CD4-positive, alpha-beta memory T cell (primary cell): ENCODE measurements at places on chromosomes 16 and 17.

DNA sequence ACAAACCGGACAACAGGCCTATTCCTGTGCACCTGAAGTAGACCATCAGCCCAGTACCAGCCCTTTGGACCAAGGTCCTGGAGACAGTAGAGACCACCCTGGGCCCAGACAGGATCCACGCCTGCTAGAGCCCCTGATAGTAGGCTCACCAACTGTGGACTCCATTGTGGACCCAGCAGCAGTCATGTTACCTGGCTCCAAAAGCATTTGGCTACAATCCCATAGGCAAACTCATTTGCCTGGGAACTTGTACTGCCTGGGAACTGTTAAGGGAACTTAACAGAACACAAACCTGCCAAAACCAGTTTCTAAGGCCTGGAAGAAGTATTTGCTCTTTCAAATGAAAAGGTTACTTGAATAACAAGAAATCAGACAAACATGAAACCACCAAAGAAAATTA lies 10.0 kb upstream of the ACSM1 start:
- no peaks in the 10 kb centered on the region for H3K36me3 ChIP-seq
- H3K27ac ChIP-seq, result no peak overlapping the region
- H3K4me1 ChIP-seq, result no peaks in the 10 kb centered on the region
- no peak for DNase-seq

DNA sequence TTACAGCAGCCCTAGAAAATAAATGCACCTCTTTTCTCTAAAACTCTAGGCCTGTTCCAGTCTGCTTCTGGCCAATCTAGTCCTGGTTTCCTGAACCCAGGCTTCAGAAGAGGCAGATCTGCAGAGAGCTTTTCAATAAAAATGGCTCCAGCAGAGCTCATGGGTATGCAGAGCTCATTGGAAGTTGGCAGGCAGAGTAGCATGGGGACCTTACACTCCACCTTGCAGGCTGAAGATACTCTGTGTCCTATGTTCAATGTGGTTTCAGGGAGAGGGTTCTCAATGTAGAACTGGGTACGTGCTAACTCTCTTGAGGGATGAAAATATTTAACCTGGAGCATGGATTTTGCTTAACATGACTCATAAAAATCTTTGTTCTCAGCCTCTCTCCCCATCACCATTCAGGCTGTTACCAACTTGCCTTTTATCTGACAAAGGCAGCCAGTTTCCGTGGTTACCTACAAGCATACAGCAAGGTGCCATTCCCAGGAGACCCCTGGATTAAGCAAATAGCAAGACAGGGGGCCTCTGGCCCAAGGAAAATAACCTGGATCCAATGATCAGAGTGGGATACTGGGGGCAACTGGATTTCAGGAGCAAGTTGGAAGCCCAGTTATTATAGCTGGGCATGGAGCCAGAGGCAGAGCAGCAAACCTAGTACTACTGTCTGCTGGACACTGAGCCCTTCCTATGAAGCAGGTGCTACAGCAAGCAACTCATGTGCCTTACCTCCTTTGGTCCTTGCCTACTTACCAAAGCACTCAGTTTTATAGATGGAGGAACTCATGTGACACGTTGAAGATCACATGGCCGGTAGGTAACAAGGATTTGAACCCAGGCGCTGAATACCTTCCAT lies 98.2 kb upstream of the DHX40 start:
- H3K27me3 ChIP-seq, result no peaks in the 10 kb centered on the region
- H3K27ac ChIP-seq, result no peak overlapping the region
- no peaks in the 10 kb centered on the region for H3K4me1 ChIP-seq
- no peak overlapping the region for H3K4me3 ChIP-seq

DNA sequence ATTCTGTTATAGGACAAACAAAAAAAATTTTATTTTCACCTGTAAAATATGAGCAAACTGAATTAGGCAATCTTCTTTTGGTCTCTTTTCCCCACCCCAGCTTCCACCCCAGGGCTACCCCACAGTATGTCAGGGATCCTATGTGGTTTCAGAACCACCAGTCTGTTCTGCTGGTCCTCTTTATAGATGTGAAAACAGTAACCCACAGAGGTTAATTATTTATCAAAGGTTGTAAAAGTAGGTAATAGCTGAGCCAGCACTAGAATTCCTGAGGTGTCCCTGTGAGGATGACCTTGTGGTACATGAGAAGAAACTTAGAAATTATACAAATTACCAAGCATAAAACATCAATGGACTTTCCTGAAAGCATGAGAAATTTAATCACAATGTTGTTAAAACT lies 428.7 kb downstream of the CNTNAP4 start:
- no peaks in the 10 kb centered on the region for H3K4me1 ChIP-seq
- no peak overlapping the region for H3K27ac ChIP-seq
- no peak for DNase-seq
- H3K4me3 ChIP-seq, result no peak overlapping the region
- H3K27me3 ChIP-seq, result no peaks in the 10 kb centered on the region
- no peaks in the 10 kb centered on the region for H3K36me3 ChIP-seq

DNA sequence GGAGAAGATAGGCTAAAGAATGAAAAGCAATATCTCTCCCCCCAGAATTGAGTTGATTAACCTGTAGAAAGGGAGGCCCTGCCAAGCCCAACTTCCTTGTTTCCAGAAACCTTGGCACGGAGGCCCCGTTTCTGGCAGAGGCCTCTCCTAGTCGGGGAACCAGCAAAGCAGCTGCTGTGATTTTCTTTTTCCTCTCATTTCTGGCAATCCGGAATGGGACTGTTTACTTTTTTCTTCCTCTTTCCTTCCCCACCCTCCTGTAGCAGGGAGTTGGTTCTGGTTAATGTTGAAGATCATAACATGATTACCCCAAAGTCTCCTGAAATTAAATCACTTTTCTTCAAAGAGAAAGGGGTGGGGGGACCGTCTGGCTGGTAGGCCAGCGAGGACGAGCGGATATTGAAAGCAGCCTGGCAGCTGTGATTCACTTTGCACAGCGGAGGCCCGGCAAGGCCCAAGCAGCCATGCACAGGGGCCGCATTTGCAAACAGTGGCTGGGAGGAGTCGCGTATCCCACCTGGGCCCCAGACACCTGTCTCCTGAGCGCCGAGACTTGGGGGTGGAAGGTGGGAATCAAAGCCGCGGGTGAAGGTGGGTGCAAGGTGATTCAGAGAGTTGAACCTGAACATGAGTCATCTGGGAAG lies 51.5 kb downstream of the NTN1 start:
- no peaks in the 10 kb centered on the region for H3K36me3 ChIP-seq
- no peak for DNase-seq
- no peak overlapping the region for H3K27ac ChIP-seq
- peaks cover 4% of the 10 kb centered on the region for H3K27me3 ChIP-seq
- no peak overlapping the region for H3K4me3 ChIP-seq

- no peaks in the 10 kb centered on the region for H3K36me3 ChIP-seq
- no peaks in the 10 kb centered on the region for H3K4me1 ChIP-seq
- H3K27me3 ChIP-seq, result no peaks in the 10 kb centered on the region
- H3K27ac ChIP-seq, result no peak overlapping the region
Measured at GRCh38 chr17:12421646-12422306, 243.9 kb upstream of the MYOCD start.

- no peaks in the 10 kb centered on the region for H3K36me3 ChIP-seq
- H3K4me3 ChIP-seq, result no peak overlapping the region
- no peak for DNase-seq
- H3K27me3 ChIP-seq, result no peaks in the 10 kb centered on the region
Measured at GRCh38 chr16:27164352-27164751, 39.0 kb upstream of the KDM8 start.

- no peak overlapping the region for H3K4me3 ChIP-seq
- peaks cover 5% of the 10 kb centered on the region for H3K27me3 ChIP-seq
- DNase-seq, result no peak
- H3K36me3 ChIP-seq, result no peaks in the 10 kb centered on the region
- no peak overlapping the region for H3K27ac ChIP-seq
Measured at GRCh38 chr17:49445591-49445990, 30.9 kb upstream of the PHB1 start.

DNA sequence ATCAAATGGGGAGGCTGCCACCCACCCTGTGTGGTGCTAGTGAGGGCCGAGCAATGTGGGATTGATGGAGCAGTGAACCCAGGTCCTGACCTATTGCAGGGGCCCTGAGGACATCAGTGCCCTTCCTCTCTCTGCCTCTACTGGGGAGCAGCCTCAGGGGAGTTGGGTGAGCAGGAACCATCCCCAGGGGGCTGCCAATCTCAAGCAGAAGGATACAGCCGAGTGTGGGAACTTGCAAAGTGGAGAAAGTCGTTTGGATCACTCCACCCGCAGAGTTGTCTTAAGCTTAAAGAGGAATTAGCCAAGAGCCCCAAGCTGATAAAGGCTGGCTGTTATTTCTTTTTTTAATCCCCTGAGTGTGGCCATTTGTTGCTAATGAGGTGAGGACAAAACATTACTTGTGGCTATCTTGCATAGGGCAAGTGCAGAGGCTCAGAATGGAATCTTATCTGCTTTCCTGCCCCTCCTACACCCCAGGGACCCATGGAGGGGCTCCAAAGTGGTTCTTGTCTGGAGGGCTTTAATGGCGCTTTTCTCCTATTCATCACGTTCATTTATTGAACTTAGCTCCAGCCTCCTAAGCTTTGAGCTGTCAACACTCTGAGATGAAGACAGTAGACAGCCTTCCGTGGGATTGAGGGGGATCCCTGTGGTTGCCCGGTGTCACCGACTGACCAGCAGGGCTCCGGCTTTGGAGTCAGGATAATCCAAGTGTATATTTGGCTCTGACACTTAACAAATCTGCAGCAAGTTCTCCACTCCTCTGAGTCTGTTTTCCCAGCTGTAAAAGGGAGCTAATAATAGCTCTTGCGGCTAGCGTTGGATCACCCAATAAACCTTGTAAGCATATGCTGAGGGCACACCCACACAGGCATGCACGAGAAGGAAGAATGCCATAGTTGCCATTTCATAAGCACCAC lies 45.1 kb downstream of the MYH11 start:
- no peak overlapping the region for H3K4me3 ChIP-seq
- no peaks in the 10 kb centered on the region for H3K36me3 ChIP-seq
- no peaks in the 10 kb centered on the region for H3K27me3 ChIP-seq
- no peak overlapping the region for H3K27ac ChIP-seq
- no peaks in the 10 kb centered on the region for H3K4me1 ChIP-seq
- no peak for DNase-seq

- H3K27me3 ChIP-seq, result no peaks in the 10 kb centered on the region
- no peaks in the 10 kb centered on the region for H3K36me3 ChIP-seq
- H3K4me1 ChIP-seq, result no peaks in the 10 kb centered on the region
- DNase-seq, result peak; percentile 41
Measured at GRCh38 chr17:51461578-51462004, 201.2 kb downstream of the UTP18 start.

GRCh38 chr16:17105239-17105797 lies 365.4 kb downstream of the XYLT1 start:
- DNase-seq, result no peak
- no peaks in the 10 kb centered on the region for H3K36me3 ChIP-seq
- H3K4me1 ChIP-seq, result peaks cover 10% of the 10 kb centered on the region
- no peak overlapping the region for H3K27ac ChIP-seq
- no peaks in the 10 kb centered on the region for H3K27me3 ChIP-seq
- no peak overlapping the region for H3K4me3 ChIP-seq

DNA sequence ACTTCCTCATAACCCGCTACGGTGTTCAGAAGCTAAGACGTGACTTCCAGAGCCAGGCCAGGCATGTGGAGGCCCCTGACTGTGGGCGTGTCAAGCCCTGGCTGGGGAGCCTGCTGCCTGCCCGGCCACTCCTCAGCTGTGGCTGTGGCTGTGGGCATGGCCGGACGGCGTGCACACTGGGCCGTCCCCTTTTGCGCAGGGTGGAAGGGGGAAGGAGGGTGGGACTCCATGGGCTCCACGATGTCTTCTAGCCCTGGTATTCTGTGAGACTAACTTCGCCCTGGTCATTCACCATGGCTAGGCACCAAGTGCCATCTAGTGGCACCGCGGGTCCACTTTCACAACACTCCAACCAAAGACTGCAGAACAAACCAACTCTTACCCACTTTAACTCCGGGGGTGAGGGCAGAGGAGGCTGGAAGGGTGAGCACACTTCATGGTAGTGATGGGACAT lies 67.9 kb downstream of the N4BP1 start:
- H3K4me1 ChIP-seq, result peaks cover 5% of the 10 kb centered on the region
- H3K36me3 ChIP-seq, result peaks cover 42% of the 10 kb centered on the region
- H3K27ac ChIP-seq, result no peak overlapping the region
- no peaks in the 10 kb centered on the region for H3K27me3 ChIP-seq
- H3K4me3 ChIP-seq, result no peak overlapping the region

DNA sequence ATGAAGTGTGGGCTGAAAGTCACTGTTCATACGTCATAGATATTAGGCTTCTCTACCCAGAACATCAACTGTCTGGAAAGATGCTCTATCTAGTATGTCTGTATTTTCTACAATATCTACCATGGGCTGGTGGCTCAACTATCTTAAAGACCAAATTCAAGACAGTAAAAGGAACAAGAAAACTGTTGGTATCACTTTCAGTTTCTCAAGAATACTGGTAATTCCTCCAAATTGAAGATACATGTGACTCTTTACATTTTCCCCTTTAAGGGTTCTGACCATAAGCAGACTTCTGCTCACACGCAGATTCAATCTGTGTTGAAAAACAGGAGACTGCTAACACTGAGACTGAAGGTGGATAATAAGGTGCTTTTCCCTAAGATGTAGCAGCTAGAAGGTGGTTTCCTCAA lies 24.2 kb downstream of the XPO6 start:
- H3K36me3 ChIP-seq, result no peaks in the 10 kb centered on the region
- peak overlapping the region; percentile 35 for H3K4me3 ChIP-seq
- no peaks in the 10 kb centered on the region for H3K27me3 ChIP-seq
- DNase-seq, result peak; percentile 69
- H3K27ac ChIP-seq, result peak overlapping the region; percentile 50

- peaks cover 14% of the 10 kb centered on the region for H3K4me1 ChIP-seq
- peak; percentile 51 for DNase-seq
- H3K36me3 ChIP-seq, result no peaks in the 10 kb centered on the region
- no peak overlapping the region for H3K27ac ChIP-seq
- H3K27me3 ChIP-seq, result no peaks in the 10 kb centered on the region
- H3K4me3 ChIP-seq, result no peak overlapping the region
Measured at GRCh38 chr17:76000016-76000754, 470 bp upstream of the CDK3 start.

DNA sequence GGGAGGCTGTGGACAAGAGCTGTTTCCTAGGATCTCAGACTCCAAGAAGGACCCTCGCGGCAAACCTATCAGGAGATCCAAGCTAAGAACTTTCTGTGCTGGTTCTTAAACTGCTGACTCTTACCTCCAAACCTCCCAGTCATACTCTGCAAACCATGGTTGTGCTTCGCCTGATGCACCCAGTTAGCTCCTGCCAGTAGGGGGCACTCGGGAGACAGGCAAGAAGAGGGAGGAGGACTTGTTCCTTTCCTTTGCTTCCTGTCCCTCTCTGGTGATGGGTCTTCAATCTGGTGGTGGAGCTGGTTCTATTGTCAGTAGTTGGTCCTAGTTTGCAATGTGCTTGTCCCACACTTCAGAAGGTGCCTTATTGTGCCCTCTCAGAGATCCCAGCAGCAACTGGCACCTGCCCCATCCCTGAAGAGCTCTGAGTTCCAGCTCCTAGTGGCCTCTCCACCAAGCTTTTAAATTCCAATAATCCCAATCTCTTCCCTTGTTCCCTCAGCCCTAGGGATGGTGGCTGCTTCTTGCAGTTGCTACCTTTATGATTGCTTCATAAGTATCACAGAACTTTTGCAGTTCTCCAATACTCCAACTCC lies 113.5 kb upstream of the RPL38 start:
- H3K27me3 ChIP-seq, result peaks cover 3% of the 10 kb centered on the region
- H3K36me3 ChIP-seq, result no peaks in the 10 kb centered on the region
- no peaks in the 10 kb centered on the region for H3K4me1 ChIP-seq
- DNase-seq, result no peak
- no peak overlapping the region for H3K27ac ChIP-seq
- H3K4me3 ChIP-seq, result no peak overlapping the region
